ENCODE measurements at places on chromosomes 5 and 9. TPM values are rescaled to one million over a fixed set of nuclear protein-coding genes. Genes with fewer than 3 reads are reported as not detected.

FBP1 gene
- 2.8 TPM for polyA plus RNA-seq

RFX3 gene
- 6.1 TPM for polyA plus RNA-seq

ADAMTS19 gene
- not detected for polyA plus RNA-seq

RGS7BP gene
- polyA plus RNA-seq = not detected

ZNG1E gene
- polyA plus RNA-seq = 58.8 TPM

ANGPTL2 gene
- polyA plus RNA-seq = not detected
